ENCODE measurements at places on chromosomes 3 and 15.

- peak; percentile 59 for DNase-seq
Observed at GRCh38 chr15:33132722-33133345, 61.7 kb downstream of the FMN1 start.

DNA sequence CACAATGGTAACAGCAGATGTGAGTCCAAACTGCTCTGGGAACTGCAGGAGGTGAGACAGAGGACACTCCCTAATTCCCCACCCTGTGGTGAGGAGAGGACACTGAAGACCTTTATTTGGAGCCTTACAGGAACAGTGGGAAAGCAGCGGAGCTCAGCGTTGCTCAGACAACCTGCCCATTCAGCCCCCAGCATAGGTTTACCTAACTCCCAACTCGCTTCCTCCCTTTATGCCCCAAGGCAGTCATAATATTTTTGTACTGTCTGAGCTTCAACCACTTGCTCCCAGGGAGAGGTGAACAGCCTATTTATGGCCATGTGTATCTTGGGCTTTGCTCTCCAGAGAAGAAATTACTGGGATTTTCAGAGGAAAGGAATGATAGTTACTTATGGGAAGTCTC lies 34.1 kb downstream of the SHC4 start:
- DNase-seq, result no peak

DNA sequence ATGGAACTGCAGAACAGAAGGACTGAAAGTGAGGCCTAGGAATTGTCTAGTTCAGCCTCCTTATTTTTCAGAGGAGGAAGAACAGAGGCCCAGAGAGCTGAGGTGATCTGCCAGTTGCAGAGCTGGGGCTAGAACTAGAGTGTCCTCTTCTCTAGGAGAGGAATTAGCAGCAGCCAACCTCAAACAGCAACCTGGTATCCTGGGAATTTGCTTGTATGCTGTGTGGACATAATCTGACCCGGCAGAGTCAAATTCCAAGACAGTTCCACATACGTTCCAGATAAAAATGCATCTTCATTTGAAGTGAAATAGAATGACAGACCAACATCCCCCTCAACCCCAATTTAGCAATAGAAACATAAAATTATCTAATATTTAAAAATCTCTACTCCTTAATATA lies 13.5 kb upstream of the TSC22D2 start:
- DNase-seq, result no peak

- no peak for DNase-seq
Observed at GRCh38 chr15:98123834-98124233, 163.3 kb downstream of the ARRDC4 start.

DNA sequence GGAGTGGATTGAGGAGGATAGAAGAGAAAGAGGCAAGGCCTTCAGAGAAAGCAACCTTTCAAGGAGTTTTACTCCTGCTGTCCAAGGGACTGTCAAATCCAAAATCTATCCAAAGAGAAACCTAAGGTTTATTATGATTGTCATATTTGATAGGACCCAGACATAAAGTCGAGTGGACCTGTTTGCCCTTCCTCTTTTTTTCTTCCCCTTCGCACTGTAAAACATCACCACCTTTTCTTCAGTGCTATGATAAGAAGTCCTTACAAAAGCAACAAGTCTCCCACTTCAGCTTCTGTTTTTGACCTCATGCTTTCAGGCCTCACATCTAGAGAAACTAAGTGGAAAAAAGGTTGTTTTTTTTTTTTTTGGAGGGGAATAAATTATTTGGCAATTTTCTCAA lies 73.0 kb downstream of the TRPC1 start:
- no peak for DNase-seq

Data from ACHN (cell line).